ENCODE measurements at places on chromosomes 12 and 14. TPM values are rescaled to one million over a fixed set of nuclear protein-coding genes. Genes with fewer than 3 reads are reported as not detected.

Gene CYP27B1
- not detected for total RNA-seq

Gene TAS2R8
- not detected for total RNA-seq

Gene NINJ2
- 3.0 TPM for total RNA-seq

Gene TULP3
- 17.8 TPM for total RNA-seq

Gene RAD9B
- total RNA-seq, result 0.66 TPM

Gene GPR162
- total RNA-seq, result 16.1 TPM

Gene KCNC2
- total RNA-seq, result under 0.01 TPM

Gene ITGB7
- 1.2 TPM for total RNA-seq

Gene DNAJC22
- total RNA-seq, result under 0.01 TPM

Gene RNASE7
- total RNA-seq, result not detected

Gene MYH6
- not detected for total RNA-seq

Data from sigmoid colon (tissue), 7 donors.